IPS DF 19.7 (cell line): ENCODE measurements at places on chromosomes 4 and X.

DNA sequence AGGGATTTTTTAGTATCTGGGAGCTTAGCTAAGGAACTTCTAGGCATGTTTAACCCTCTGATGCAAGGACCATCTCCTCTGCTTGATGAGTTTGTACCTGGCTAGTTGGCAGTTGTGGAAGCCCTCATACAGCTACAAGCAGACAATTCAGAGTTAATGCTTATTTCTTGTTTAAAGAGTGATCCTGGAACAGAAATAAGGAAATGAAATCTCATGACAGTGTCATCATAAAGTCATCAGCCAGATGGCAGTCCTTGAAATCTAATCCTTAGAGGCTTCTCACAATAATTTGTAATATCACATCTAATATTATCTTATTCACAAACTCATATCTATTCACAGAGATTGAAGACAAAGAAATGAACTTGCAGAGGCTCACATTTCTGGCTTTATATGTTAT lies 581.6 kb upstream of the FTHL17 start:
- no peak for DNase-seq

- no peak for DNase-seq
Measured at GRCh38 chr4:142703694-142704309, 142.3 kb downstream of the INPP4B start.

DNA sequence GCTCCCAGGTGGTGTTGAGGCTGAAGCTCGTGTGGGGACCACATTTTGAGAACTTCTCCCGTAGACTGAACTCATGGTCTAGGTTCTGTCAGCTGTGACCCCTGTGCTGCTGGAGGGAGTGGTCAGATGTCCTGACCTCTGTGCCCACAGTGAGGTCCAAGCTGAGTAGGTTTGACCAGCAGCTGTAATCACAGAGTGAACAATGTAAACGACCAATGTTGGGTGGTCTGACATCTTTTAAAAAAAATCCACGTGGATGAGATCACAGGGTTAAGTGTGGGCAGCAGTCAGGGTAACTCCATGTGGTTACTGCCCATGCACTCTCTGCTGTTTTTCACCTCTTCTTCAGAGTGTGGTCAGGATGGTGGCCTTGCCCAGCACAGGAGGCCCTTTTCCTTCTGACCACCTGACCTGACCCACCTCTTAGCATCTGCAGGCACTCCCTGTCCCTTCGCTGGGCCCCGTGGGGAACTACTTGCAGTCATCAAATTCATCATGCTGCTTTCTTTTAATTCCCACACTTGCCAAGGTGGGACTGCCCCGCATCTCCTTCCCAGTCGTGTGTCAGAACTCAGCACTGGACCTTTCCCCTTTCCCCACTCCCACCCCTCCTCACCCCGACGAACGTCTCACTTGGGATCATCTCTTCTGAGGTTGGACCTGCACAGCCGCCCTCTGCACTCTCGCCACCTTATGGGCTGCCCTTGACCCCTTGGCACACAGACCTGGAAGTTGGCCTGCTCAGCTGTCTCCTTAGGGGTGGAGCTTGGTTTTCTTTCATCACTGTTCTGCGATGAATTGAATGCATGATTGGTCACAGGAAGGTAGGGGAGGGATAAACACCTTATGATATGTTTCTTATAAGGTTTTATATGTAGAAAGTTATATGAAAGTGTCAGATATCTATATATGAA lies 120.1 kb downstream of the PTTG2 start:
- no peak for DNase-seq

DNA sequence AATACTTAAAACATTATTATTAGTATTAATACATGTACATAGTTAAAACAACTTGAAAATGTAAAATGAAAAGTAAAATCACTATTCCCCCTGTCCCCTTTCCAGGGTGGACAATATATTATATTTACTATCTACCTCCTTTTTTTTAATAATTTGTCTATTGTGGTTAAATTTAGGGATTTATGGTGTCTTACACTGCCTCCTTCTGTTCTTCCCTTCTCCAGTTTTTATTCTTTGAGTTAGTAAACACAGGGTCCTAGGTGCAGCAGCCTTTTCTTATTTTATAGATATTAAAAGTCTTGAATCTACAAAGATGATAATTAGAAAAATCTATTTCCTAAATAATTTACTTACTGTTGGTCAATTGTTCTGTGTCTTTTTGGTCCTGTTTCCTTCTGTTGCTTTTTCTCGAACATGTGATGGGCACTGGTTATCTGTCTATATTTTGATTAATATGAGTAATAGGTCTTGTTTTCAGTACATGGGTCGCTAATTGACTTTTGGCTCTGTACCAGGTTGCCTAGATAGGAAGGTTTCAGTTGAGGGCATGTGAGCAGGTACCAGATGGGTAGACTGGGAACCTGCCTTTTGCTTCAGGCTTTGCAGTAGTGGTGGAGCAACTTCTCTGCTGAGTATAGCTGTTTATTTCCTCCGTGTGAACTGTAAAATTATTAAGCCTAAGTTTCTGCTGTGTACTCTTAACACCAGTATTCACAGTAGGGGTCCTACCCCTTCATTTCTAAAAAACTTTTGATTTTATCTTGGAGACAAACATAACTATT lies 1.1 kb downstream of the NUDT9 start:
- no peak for DNase-seq
